ENCODE measurements at places on chromosomes 12 and 14. TPM values are rescaled to one million over a fixed set of nuclear protein-coding genes. Genes with fewer than 3 reads are reported as not detected.

SLC17A8 gene
- not detected for total RNA-seq

TDRD9 gene
- 2.4 TPM for total RNA-seq

RNASE1 gene
- total RNA-seq = not detected

DNA sequence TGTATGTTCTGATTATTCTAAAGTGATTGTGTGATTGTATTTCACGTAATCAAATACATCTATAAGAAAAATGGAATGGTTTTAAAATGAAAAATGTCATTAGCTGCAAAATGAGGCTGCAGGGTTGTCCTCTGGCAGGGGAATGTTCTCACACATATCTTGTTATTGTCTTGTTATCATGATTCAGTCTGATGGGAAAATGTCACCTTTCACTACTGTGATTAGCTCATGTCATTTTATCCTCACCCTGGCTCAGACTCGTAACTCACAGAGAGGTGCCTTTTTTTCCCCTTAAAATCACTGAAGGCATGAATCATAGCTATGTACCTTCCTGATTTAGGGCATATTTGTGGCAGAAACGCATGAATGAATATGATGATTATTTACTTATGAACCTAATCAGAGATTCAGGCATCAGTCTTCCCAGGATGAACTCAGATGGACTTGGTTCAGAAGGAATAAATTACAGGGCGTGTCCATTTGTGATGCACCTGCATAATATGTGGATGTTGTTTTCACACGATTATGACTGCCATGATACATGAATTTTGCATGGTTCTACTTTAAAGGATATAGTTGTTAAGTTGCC lies 1339.2 kb downstream of the AACS start:
- no peaks in the 10 kb centered on the region for H3K36me3 ChIP-seq
- no peak overlapping the region for H3K4me3 ChIP-seq

DNA sequence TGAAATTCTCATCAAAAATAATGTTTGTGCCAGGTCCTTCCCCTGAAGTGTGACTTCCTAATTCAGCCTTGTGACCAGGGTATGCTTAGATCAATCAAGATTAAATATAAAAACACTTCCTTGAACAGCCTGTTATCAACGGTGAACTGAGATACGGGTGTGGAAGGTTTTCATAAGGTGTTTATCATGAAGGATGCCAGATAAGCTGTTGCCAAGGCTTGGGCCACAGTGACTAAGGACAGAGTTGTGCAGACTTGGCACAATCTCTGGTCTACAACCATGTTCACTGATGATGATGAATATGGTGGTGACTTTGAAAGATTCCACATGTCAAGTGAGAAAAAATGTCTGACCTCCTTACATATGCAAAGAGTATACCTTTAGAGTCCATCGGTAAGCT lies 51.3 kb upstream of the LIN7A start:
- no peak overlapping the region for H3K27ac ChIP-seq
- no peak overlapping the region for H3K4me3 ChIP-seq
- DNase-seq = no peak
- H3K36me3 ChIP-seq = no peaks in the 10 kb centered on the region
- no peaks in the 10 kb centered on the region for H3K27me3 ChIP-seq

GRCh38 chr12:66823857-66824570 lies 145.1 kb upstream of the GRIP1 start:
- H3K4me1 ChIP-seq = no peaks in the 10 kb centered on the region
- H3K27ac ChIP-seq = no peak overlapping the region
- H3K27me3 ChIP-seq = no peaks in the 10 kb centered on the region
- DNase-seq = no peak
- no peaks in the 10 kb centered on the region for H3K36me3 ChIP-seq
- H3K4me3 ChIP-seq = no peak overlapping the region

DNA sequence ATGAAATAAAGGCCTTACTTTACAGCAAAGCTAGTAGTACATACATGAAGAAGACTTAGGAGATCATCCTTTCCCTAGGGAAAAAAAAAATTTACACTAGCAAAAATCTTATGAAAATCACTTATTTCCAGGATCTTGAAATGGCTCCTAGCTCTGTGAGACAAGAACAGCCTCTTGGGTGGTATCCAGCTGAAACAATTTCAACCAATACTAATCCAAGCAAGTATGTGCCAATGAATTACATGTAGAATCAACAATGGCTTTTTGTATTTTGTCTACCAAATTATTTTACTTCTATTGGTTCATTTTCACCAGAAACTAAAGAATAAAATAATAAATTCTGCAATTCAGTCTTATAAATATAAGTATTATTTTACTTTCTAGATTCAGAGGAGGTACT lies 2.7 kb upstream of the SLCO1A2 start:
- no peak overlapping the region for H3K4me3 ChIP-seq
- H3K4me1 ChIP-seq = no peaks in the 10 kb centered on the region
- no peaks in the 10 kb centered on the region for H3K27me3 ChIP-seq
- H3K36me3 ChIP-seq = no peaks in the 10 kb centered on the region

GRCh38 chr12:95459310-95459709 lies 14.6 kb upstream of the METAP2 start:
- H3K36me3 ChIP-seq = no peaks in the 10 kb centered on the region
- no peak for DNase-seq
- no peak overlapping the region for H3K27ac ChIP-seq
- H3K4me3 ChIP-seq = no peak overlapping the region
